ENCODE measurements at places on chromosomes 13 and 19. TPM values are rescaled to one million over a fixed set of nuclear protein-coding genes. Genes with fewer than 3 reads are reported as not detected.

The CYP4F8 gene
- total RNA-seq = not detected

The FBXO17 gene
- total RNA-seq = 14.5 TPM

DNA sequence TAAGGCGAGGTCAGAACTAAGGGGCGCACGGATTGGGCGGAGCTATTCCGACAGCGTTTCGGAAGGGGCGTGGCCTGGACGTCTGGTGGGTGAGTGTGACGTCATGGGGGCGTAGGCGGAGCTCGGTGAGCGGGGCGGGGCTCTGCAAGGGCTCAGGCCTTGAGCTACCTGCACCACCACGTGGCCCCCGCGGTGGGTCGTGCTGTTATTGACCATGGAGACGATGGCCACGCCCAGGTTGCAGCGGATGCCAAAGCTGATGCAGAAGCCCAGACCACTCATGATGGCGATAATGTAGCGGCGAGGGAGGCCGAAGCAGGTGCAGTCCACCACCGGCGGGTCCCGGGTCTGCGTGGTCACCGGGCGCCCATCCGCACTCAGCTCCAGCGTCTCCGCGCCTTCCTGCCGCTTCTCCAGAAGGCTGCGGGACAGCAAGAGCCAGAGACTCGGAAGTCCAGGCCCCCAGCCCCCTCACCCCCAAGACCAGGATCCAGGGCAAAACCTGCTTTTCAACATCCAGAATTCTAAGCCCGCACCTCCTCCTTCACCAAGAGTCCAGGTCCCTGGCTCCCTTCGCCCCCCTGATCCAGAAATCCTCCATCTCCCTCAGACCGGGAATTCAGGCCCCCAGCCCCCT lies 4.8 kb downstream of the SLC17A7 start:
- peaks cover 13% of the 10 kb centered on the region for H3K4me1 ChIP-seq
- peak; percentile 89 for DNase-seq
- H3K4me3 ChIP-seq = peak overlapping the region; percentile 30
- no peaks in the 10 kb centered on the region for H3K36me3 ChIP-seq
- H3K27me3 ChIP-seq = peaks cover 72% of the 10 kb centered on the region
- H3K27ac ChIP-seq = no peak overlapping the region

DNA sequence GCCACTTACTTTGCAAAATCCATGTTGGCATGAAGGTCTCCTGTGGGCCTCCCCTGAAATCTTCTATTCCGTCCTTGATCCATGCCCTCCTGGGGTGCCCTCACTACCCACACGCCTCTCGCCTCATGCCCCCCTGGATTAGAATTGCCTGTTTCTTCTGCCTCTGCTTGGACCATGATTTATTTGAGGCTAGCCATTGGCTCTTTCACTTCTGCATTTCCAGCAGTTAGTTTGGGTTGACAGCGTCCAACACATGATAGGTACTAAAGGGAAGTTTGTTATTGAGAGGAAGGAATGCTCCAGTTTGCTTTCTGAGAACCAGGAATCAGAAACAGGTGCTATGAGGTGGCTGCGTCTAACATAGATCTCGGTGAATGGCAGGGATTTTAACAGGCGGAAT lies 30.5 kb upstream of the TPTE2 start:
- H3K4me3 ChIP-seq = no peak overlapping the region
- no peak overlapping the region for H3K27ac ChIP-seq
- H3K4me1 ChIP-seq = no peaks in the 10 kb centered on the region
- H3K36me3 ChIP-seq = no peaks in the 10 kb centered on the region
- no peak for DNase-seq
- H3K27me3 ChIP-seq = no peaks in the 10 kb centered on the region

Measured in H1 (cell line).